ENCODE measurements at places on chromosomes 13 and 19.

GRCh38 chr13:81395368-81395767, 1054.4 kb upstream of the SPRY2 start:
- no peak for DNase-seq

- no peak for DNase-seq
These were observed 51.3 kb downstream of the ZNF536 start for GRCh38 chr19:30423481-30423880.

DNA sequence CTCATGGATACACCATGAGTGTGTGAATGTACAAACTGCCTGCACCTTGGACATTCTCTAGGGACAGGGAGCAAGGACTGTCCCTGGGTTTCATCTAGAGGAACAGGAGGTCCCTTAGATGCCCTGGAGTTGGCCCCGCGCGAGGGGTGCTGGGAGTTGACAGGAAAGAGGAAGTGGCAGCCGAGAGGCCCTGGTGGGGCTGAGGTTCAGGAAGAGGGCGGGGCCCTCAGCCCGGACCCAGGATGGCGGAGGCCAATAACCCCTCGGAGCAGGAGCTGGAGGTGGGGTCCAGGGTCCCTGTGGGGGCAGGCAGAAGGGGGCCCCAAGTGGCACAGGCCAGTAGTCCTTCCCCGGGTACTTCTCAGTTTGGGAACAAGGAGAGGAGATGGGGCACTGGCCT, 6.9 kb downstream of the PKN1 start:
- DNase-seq = peak; percentile 80

DNA sequence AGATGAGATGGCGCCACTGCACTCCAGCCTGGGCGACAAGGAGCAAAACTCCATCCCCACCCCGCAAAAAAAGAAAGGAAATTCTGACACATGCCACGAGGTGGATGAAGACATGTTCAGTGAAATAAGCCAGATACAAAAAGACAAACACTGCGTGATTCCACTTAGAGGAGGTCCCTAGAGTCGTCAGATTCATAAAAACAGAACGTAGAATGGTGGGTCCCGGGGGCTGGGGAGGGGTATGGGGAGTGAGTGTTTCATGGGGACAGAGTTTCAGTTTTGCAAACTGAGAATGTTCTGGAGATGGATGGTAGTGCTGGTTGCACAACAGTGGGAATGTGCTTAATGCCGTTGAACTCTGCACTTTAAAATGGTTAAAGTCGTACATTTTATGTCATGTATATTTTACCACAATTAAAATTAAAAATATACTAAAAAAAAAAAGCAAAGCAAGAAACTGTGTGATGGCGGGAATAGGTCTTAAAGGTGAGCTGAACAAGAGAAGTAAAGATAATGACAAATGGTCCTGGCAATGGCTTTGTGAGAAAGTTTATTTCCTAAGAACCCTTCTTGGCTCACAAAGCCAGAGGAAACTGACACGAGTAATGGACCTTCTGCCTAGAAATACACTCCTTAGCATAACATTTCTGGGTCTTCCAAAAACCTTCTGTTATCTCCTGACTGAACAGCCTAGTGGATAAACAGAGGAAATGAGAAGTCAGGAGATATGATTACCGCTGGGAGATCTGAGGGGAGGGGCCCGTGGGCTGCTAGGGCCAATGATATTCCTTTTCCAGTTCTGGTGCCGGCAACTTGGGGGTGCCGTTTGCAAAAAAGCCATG, 4.2 kb upstream of the SPC24 start:
- DNase-seq = no peak

DNA sequence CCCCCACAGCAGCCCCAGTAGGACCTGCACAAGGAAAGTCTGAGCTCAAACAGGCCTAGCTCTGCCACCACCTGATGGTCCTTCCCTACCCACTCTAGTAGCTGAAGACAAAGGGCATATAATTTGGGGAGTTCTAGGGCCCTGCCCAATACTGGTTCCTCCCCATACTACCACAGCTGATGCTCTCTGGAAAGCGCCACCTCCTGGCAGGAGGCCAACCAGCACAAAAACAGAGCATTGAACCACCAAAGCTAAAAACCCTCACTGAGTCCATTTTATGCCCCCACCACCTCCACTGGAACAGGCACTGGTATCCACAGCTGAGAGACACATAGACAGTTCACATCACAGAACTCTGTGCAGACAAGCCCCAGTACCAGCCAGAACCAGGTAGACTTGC, 1276.8 kb downstream of the OLFM4 start:
- DNase-seq = no peak

GRCh38 chr13:102276404-102276803, 125.4 kb downstream of the FGF14 start:
- DNase-seq = no peak

DNA sequence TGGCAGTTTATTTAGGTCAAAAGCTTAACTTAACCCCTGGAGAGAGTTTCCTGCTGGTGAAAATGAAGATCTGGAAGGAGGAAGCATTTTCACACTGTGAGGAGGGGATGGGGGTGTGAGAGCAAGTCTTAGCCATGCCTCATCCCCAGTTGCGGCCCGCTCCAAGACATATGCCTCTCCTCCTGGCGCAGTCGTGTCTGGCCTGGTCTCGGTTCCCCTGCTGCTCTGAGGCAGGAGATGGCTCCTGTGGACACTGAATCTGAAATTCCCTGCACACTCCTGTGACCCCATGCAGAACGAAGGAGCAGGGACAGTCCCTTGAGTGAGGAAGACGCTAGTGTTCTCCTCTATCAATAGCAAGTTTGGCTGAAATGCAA, 360 bp upstream of the ZNF69 start:
- no peak for DNase-seq

GRCh38 chr13:59504407-59504806, 659.3 kb downstream of the DIAPH3 start:
- DNase-seq = no peak

- DNase-seq = no peak
These were observed 698 bp downstream of the BLOC1S3 start for GRCh38 chr19:45179072-45179891.

DNA sequence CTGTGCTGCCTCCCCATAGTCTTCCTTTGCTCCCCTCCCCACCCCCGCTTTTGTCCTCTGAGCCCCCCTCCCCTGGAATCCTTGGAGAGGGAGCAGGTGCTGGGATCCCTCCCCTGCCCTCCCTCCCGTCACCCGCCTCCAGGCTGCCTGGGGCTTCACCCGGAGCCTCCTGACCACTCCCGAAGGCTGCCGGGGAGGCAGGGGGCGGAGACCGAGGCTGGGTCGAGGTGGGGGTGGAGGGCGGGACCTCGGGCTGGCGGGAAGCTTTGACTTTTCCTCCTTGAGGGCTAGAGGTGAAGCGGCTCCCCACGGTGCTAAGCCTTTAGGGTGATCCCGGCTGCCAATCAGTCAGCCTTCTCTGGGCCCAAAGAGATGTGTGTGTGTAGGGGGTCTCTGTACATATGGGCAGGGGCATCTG, 1.5 kb downstream of the KMT5C start:
- DNase-seq = peak; percentile 36

GRCh38 chr19:1248786-1249297, 459 bp downstream of the MIDN start:
- no peak for DNase-seq

- DNase-seq = no peak
These were observed 1227.1 kb downstream of the SLITRK1 start for GRCh38 chr13:82654861-82655855.

- no peak for DNase-seq
These were observed 887.3 kb downstream of the DIAPH3 start for GRCh38 chr13:59276436-59276835.

- no peak for DNase-seq
These were observed 23.0 kb downstream of the GTF2F2 start for GRCh38 chr13:45143346-45143751.

GRCh38 chr13:113018676-113019465, 49.9 kb downstream of the MCF2L start:
- no peak for DNase-seq

- DNase-seq = no peak
These were observed 16.9 kb upstream of the C1QTNF9 start for GRCh38 chr13:24292481-24292880.

GRCh38 chr13:98260357-98261164, 83.5 kb upstream of the RNF113B start:
- no peak for DNase-seq

GRCh38 chr19:11033251-11033650, 56.0 kb upstream of the LDLR start:
- DNase-seq = no peak

DNA sequence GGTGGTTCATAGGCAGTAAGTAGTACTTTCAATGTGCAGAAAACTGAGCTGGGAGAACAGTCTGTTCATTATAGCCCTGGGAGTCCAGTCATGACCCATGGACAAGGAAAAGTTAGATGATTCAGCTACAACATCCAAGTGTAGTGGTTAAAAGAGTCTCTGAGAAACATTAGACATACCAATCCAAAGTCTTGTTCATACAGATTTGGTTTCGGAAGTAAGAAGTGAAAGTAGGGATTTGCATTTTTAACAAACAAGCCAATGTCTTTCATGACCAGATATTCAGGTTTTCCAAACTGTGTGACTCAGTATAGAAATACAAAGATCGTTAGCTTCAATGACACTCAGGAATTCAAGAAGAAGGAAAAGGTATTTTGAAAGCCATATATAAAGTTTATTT, 345.3 kb downstream of the SLITRK1 start:
- no peak for DNase-seq

- no peak for DNase-seq
These were observed 75.6 kb downstream of the SPRY2 start for GRCh38 chr13:80265348-80265747.

GRCh38 chr13:113902986-113903775, 39.3 kb upstream of the GAS6 start:
- DNase-seq = no peak

DNA sequence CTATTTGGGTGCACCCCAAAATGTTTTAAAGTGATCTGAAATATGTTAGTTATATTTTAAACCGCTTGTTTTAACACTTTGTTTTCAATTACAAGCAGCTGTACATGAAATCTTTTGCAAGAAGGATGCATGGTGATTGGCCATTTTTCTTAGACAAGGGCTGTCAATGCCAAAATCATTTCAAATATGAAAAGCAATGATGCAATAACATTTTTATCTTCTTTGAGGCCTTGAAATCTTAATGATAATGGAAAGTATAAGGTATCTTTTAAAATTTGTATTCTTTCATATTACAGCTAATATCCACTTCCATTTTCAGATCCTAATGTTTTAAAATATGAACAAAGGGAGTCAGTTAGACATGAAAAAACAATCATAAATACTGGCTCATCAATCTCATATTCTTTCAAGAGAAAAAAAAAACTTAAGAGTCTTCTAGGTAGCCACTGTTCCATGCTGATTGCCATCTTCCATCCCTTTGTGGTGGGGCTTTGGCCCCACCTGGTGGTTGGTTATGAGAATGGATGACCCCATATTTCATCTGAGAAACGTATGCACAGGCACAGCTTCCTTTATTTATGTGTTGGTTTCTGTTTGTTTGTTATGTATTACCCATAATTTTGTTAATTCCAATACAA, 330.3 kb upstream of the MIR17HG start:
- peak; percentile 32 for DNase-seq

- DNase-seq = no peak
These were observed 183.6 kb upstream of the EDNRB start for GRCh38 chr13:78102121-78102677.

- DNase-seq = no peak
These were observed 18.8 kb downstream of the CYTH2 start for GRCh38 chr19:48487948-48488347.

DNA sequence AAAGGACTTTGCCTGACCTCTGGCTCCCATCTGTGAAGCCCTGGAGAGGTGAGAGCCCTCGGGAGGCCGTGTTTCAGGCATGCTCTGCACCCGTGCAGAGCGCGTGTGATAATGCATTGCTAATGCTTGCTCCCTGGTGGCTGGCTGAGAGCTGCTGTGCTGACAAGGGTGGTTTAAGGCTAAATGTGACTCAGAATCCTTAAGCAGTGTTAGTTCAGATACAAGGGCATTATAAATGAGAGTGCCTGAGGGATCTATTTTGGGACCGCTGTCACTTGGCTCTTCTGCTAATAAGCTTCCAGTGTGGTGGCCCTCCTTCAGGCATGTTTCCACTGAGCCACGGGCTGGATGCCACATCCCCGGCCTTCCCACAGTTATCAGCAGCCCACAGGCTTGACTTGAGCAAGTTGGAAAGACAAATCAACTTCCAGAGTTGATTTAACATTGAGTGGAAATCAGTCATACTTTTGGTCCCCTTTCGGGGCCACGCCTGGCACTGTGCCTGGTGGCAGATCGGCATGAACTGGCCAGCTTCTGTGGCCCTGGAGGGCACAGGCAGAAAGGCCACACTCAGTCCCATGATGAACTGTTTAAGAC, 17.0 kb downstream of the ALOX5AP start:
- DNase-seq = no peak

GRCh38 chr13:68727798-68728197, 1379.8 kb upstream of the ATXN8OS start:
- no peak for DNase-seq

- no peak for DNase-seq
These were observed 3.5 kb downstream of the SIGLEC9 start for GRCh38 chr19:51128227-51128626.

DNA sequence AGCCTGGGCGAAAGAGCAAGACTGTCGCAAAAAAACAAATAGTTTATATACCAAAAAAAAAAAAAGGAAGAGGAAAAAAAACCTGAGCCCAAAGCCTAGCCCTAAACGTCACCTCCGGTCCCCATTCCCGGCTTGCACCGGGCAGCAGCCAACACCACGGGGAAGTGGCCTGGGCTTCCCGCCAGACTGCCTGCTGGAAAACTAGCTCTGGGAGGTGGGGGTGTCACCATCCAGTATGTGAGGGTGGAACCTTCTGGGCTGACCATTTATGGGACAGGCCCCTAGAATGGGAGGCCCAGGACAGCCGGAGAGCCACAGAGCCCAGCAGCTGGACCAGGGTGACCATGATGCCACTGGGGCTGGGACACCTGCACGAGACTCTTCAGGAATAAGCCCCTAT, 37.3 kb downstream of the IL12RB1 start:
- no peak for DNase-seq

GRCh38 chr19:34405892-34406660, 1.9 kb downstream of the PDCD2L start:
- DNase-seq = no peak

DNA sequence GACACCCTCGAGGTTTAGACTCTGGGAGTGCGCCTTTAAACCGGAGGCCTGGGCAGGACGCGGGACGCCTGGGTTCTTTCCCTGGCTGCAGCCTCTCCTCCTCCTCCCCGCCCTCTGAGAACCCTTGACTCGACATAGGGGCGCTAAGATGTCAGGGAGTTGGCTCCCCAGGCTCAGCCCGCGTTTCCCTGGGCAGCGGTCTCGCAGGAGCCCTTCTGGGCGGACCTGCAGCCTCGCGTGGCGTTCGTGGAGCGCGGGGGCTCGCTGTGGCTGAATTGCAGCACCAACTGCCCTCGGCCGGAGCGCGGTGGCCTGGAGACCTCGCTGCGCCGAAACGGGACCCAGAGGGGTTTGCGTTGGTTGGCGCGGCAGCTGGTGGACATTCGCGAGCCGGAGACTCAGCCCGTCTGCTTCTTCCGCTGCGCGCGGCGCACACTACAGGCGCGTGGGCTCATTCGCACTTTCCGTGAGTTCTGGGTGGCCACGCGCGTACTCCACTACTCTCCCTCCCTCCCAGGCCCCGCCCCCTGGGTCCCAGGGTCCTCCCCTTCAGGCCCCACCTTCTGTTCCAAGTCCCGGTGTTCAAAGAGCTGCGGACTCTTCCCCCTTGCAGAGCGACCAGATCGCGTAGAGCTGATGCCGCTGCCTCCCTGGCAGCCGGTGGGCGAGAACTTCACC, 1.3 kb downstream of the ICAM5 start:
- DNase-seq = no peak

Data from Jurkat, Clone E6-1 (cell line).